ENCODE measurements at places on chromosomes 3 and 15.

DNA sequence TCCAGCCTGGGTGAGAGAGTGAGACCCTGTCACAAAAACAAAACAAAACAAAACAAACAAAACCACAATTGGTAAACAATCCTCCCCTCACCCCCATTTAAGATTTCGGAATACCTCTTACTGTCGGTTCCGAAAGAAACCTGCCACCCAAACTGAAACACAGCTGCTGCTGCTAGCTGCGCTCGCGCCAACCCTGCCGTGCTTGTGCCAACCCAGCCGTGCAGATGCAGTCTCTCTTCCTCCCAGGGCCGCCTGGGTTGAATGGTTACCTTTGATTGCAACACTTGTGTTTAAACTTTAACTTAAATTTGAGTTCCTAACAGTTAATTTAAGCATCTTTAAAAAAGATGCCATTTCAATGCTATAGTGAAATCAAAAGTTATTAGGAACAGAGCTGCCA is 28.5 kb upstream of the SPTBN5 start:
- DNase-seq: no peak

DNA sequence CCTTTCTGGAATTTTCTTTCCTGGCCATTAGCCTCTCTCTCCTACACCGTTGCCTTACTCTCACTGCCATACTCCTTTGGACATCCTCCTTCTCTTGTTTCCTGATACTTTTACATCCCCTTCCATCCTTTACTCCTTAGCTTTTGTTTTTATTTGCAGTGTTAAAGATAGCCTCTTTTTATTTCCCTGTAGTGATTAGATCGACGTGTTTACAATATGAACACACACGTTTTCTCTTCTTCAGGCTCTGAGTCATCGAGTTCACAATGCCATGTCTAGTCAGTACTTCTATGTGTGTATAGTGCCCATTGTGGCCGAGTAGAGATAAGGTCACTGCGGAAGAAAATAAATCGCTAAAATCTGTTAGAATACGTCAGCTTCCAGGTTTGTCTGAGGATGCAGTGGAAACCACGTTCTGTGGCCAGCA is 208.5 kb downstream of the LPP start:
- DNase-seq: no peak

GRCh38 chr3:7657214-7658112 is 796.5 kb downstream of the GRM7 start:
- no peak for DNase-seq

DNA sequence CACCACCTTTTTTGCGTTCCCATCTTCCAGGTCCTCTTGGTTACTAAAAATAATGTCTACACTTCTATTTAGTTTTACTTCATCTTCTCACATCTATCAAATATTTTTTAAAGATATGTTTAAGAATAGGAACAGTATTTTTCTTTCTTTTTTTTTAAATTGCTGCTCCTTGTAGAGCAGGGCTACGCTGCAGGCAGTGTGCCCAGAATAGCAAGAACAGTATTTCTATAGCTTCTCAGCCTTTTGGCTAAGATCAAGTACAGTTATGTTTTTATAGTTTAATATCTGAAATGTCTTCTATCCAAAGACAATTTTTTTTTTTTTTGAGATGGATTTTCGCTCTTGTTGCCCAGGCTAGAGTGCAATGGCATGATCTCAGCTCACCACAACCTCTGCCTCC is 73.0 kb downstream of the MYO9A start:
- no peak for DNase-seq

GRCh38 chr15:98001663-98002194 is 41.2 kb downstream of the ARRDC4 start:
- no peak for DNase-seq

DNA sequence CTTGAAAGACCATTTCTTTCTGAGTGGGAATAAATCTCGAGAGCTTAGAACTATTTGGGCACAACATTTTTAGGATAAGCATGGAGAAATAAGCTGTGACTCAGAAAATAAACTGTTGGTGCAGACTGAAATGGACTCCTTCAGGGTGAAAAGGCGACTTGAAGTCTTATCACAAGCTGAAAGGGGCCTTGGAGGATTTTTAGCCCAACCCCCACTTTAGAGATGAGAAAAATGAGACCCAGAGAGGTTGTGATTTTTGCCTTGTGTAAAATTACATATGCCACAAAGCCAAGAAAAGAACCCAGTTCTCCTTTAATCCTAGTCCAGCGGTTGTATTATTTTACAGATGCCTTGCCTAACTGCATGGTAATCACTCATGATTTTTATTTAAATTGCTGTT is 1.5 kb downstream of the ATP1B3 start:
- no peak for DNase-seq

DNA sequence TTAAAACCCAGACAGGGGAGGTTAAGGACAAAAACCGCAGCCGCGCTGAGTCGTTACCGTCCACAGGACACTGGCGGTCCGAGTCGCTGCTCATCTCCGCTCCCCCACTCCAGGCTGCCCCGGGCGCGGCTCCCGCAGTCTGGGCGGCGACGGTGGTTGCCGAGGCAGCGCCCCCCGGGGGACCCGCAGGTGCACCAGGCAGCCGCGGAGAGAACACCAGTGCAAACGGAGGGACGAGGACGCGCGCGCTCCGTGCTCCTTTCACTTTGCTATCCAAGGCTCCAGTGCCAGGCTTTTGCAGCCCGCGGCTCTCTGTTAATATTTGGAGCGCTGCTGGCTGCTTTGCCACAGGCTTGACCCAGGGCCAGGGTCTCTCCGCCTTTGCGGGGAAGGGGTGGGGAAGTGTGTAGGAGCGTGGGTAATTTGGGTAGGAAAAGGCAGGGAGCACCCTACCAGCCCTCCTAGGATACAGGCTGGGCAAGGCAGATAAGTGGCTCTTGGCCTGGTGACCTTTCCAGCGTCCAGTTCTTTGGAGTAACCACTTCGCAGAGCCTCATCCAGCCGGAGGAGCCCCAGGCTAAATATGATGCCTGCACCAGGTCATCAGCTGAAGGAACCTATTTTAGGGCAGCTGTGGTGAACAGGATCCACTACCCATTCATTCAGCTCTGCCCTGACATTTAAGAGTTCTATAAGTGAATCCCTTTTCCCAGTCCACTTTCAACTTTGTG is at the start of gene GADL1:
TSS of gene GADL1 (minus strand) at position 141 of the 731 bp plus-strand sequence. CDS start at position 94, 47 bp downstream.
- no peak for DNase-seq

GRCh38 chr3:141413801-141414689 is 45.7 kb downstream of the ZBTB38 start:
- DNase-seq: no peak

Data from iPS DF 19.7 (cell line).